ENCODE measurements at places on chromosomes 13 and 19. TPM values are rescaled to one million over a fixed set of nuclear protein-coding genes. Genes with fewer than 3 reads are reported as not detected.

The VSTM1 gene
- total RNA-seq = not detected

The UBE2M gene
- 70.7 TPM for total RNA-seq

The WDR88 gene
- not detected for total RNA-seq

The EFNA2 gene
- not detected for total RNA-seq

The ZFR2 gene
- not detected for total RNA-seq

The CNN1 gene
- total RNA-seq = not detected

The CDC42EP5 gene
- total RNA-seq = 32.1 TPM

The ZNF112 gene
- total RNA-seq = 3.3 TPM

The SIGLEC5 gene
- not detected for total RNA-seq

The ERICH6B gene
- total RNA-seq = not detected

Measured in foreskin keratinocyte (primary cell).